ENCODE measurements at places on chromosomes 4 and X.
A peak's percentile ranks its signal among the peaks of the same experiment; 100 is the strongest.

DNA sequence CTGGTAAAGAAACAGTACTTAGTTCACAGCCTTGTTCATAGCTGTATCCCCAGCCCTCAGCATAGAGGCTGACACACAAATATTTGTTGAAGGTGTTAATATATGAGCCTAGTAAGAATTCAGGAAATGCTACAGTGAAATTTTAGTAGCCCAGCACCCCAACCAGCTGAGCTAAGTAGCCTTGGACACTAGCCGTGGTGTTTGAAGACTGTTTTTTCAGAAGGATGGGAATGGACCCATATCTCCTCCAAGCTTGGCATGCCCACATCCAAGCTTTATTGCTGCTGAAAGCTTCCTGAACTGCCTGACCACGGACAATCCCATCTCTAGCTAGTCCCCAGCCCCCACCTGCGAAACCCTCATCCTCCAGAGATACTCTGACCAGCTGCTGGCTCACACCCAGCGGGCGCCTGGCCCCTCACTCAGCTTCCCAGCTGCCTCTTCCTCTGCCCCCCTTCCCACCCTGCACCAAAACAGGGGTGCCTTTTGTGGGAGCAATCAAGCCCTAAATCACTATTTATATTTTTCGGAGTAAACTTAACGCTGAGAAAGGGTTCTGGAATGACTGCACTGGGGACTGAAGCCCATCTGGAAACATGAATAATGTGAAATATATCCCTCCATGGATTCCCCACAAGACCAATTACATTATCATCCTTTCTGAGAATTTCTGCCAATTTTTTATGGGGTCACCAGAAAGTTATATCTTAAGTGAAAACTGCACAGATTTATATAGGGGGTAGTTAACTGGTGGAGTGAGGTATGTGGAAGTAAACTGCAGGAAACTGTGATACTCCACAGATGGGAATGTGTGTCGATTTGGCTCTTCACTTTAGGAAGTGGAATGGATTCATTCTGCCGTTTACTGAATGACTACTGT, 41.1 kb upstream of the CBR4 start:
- no peak for DNase-seq

DNA sequence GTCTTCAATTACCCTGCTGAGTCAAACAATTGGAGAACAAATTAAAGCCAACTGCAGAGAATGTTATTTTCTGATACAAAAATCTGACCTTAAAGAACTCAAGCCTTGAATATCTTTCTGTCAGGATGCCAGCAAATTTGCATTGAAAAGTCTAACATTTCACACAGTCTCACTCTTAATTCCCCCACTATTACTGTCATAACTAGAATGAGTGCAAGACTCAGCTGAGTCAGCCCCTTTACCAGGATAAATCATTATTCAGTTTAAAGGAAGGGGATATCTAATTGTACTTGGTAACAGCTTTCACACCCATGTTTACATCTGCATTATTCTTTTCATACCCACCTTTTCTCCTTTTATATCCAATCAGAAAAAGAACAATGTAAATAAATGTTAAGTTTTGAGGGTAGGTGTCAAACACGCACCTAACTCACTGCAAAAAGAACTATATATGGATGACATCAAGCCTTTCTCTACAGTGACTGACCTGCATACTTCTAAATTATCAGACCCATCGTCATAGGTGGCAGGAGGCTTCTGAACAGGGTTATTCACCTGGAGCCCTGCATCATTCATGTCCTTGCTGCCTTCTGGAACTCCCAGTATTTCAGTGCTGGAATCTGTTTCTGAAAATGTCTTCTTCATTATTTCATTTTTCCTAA, 117.4 kb downstream of the TMA16 start:
- DNase-seq: no peak

- no peak for DNase-seq
Measured at GRCh38 chr4:150986085-150986484, 29.0 kb downstream of the LRBA start.

DNA sequence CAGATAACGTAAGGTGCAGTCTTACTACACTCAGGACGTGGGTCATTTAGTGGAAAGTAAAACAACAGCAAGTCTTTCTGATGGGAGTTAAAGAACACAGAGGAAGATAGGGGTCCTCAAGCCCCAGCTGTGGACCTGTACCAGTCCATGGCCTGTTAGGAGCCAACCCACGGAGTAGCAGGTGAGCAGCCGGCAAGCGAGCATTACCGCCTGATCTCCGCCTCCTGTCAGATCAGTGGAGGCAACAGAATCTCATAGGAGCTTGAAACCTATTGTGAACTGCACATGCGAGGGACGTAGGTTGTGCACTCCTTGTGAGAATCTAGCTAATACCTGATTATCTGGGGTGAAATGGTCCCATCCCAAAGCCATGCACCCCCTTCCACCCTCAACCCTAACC, 1180.8 kb downstream of the FSTL5 start:
- DNase-seq: no peak

- no peak for DNase-seq
Measured at GRCh38 chr4:72448231-72448630, 120.8 kb downstream of the ADAMTS3 start.

DNA sequence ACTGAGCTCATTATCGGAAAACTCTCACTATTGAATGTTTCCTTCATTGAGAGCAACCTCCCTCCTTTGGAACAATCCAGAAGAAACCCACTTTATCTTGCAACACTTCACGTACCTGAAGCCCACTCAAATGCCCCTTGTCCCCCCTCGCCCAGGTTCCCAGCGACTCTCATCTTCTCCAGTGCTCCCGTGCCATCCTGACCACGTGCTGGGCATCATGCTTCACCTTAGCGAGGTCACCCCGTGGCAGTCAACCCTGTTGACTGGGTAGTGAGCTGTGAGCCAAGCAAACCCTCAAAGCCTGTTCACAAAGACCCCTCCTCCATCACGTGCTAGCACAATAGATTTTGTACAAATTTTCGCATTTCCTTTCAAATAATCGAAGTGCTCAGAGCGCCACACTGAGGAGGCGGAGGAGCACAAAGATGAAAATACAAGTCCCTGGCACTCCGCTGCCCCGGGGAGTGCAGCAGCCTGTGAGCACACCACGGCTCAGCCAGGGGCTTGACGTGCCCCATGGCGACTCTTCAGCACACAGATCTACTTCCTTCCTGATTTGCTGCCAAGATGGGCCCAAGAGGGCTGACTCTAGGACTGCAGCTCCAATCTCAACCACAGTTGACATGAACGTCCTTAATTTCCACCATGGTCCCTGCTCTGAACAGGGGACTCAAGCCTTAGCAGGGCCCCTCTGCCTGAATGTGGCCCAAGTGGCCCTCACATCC, 15.6 kb downstream of the PDZD4 start:
- no peak for DNase-seq

- no peak for DNase-seq
Measured at GRCh38 chr4:122739174-122739573, 6.7 kb downstream of the BBS12 start.

- no peak for DNase-seq
Measured at GRCh38 chr4:121879135-121879534, 8.9 kb upstream of the BBS7 start.

GRCh38 chr4:150253965-150254630, 175.9 kb downstream of the DCLK2 start:
- DNase-seq: no peak

- DNase-seq: no peak
Measured at GRCh38 chrX:65537229-65537628, 2.6 kb upstream of the LAS1L start.

GRCh38 chr4:120211408-120212015, 144.9 kb upstream of the MAD2L1 start:
- no peak for DNase-seq

- DNase-seq: no peak
Measured at GRCh38 chr4:48431401-48431800, 51.7 kb upstream of the SLC10A4 start.

GRCh38 chrX:47278691-47279090, 45.9 kb downstream of the USP11 start:
- DNase-seq: no peak

- DNase-seq: peak; percentile 2
Measured at GRCh38 chr4:148998719-148999118, 556.5 kb upstream of the NR3C2 start.

- DNase-seq: no peak
Measured at GRCh38 chr4:68338625-68339024, 11.3 kb downstream of the YTHDC1 start.

DNA sequence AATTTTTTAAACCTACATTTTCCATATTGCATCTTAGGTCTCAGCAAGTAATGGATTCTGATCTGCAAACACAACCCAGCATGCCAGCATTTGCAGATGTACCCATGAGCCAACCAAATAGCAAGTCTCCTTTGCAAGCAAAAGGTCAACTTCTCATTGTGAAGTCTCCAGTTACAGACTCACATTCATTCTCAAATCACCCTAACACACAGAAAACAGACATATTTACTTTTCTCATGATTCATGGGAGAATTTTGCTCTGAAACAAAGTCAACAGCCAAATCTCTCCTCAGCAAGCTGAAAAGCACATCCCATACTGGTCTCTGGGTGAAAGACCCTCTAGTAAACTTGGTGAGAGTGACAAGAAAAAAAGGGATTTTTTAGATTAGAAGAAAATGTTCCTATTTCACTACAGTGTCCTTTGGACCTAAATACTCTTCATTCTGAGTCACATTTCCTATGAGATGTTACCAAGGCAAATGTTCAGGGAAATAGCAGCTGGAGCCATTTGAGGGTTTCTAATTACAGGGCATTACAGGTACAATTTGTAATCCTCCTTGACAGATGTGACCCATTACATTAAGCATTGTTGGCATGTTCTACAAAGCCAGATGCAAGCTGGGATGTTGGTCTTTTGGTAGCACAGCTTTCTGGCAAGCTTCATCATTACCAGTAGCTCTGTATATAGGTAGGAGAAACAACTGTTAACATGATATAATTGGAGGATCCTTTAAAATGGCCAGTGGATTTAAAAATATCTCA, 383.3 kb downstream of the SMARCA1 start:
- DNase-seq: no peak

- DNase-seq: peak; percentile 66
Measured at GRCh38 chr4:139740531-139741041, 75.0 kb downstream of the MGST2 start.

DNA sequence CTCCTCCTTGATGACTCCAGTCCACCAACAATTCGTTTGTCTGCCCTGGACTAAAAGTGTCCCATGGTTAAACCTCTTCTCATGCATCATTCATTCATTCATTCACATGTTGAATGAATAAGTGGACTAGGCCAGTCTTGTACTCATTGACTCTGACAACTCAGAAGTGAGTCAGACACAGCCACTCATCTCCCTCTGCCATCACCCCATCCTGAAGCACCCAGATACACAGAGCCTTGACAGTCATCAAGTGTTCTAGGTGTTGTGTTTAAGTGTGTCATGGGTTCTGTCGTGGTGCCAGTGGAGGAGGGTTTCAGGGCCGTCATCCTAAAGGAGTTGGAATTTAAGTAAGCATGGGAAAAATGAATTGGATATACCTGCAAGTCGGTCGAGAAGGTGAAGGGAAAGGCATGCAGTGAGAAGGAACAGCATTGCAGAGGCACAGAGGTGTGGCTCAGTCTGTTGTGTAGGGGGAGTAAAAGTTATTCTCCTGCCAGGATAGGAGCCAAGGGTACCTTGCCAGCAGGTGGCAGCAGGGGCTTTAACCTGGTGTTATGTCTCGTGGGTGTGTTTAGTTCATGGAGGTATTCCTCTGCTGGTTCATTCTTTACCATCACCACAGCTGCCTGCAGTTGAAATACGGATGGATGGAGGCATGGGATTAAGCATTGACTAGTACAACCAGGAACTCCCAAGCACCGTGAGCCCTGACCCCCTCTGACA, 18.3 kb downstream of the MAGED2 start:
- DNase-seq: no peak

DNA sequence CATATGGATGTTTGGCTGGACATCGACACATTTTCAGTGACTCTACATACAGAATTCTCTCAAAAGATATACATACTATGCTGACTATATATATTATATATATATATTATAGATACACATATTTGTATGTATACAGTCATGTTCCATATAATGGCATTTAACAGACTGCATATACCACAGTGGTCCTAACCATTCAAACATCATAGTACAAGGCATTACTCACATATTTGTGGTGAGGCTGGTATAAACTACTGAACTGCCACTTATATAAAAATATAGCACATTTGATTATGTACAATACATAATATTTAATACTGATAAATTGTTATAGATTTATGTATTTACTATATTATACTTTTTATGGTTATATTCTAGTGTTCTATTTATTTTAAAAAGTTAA, 168.5 kb downstream of the IL15 start:
- DNase-seq: no peak

GRCh38 chrX:132171478-132171877, 43.7 kb upstream of the FRMD7 start:
- DNase-seq: no peak

DNA sequence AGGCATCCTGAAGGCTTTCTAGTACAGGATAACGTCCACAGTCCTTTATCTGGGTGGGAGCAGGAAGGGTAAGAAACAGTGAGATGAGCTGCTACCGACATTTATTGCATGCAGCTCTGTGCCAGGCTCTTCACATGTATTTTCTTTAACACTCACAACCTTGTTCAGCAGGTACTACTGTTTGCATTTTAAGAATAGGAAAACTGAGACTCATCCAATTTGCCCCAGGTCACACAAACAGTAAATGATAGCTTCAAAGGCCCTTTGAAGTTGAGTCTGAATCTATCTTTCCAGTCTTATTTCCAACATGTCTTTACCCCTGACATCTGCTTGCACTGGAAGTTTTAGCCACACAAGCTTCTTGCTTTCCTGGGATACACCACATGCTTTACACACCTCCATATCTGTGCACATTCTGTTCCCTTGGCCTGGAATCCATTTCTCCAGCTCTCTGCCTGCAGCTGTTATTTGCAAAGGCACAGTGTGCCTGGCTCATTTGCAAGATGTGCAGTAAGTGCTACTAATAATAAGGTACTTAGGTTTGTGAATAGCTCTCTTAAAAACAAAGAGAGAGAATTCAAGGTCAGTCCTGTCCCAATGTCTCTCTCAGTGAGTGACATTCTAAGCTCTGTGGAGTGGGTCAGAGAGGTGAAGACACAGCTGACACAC, 61.2 kb downstream of the METTL14 start:
- DNase-seq: no peak

DNA sequence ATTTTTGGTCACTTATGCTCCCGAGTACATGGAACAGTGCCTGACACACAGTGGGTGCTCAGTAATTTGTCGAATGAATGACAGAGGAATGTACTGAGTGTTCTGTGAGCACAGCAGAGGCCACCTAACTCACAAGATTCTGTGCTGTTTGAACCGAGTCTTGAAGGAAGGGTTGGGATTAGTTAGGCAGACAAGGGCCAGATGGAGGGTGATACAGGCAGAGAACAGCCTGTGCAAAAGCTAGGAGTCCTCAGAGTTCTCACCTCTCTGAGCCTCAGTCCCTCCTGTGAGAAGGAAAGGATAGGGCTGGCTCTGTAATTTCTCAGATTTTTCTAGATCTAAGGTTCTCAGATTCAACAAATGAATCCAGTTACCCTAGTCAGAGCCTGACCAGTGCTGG, 108.8 kb downstream of the NHSL2 start:
- no peak for DNase-seq

GRCh38 chr4:79164907-79165610, 160.8 kb downstream of the NAA11 start:
- no peak for DNase-seq

GRCh38 chr4:184838249-184839074, 12.7 kb upstream of the ACSL1 start:
- DNase-seq: peak; percentile 14

GRCh38 chr4:87521319-87521718, 7.9 kb downstream of the SPARCL1 start:
- no peak for DNase-seq
